ENCODE measurements at places on chromosomes 7 and 10.

GRCh38 chr10:60643874-60644273 lies 134.4 kb upstream of the CDK1 start:
- no peak for DNase-seq

- DNase-seq = no peak
Observed at GRCh38 chr10:18659819-18660535, 746 bp downstream of the ARL5B start.

DNA sequence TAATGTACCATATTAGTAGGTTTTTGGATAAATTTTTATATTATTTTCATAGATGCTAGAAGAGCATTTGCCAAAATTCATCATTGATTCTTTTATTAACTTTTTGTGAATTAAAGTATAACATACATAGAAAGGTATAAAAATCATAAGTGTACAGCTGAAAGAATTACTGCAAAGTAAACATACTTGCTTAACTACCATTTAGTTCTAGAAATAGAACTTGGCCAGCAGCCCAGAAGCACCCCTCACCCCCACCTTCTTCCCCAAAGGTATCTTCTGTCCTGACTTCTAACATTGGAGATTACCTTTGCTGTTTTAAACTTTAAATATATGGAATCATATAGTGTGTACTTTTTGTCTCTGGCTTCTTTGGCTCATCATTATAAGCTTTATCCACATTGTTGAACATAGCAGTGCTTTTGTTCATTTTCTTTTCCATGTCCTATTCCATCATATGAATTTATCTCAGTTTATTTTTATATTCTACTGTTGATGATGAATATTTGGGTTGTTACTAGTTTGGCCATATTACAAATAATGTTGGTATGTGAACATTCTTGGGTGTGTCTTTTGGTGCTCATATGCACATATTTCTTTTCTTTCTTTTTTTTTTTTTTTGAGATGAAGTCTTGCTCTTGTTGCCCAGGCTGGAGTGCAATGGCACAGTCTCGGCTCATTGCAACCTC lies 142.8 kb downstream of the ADK start:
- no peak for DNase-seq

DNA sequence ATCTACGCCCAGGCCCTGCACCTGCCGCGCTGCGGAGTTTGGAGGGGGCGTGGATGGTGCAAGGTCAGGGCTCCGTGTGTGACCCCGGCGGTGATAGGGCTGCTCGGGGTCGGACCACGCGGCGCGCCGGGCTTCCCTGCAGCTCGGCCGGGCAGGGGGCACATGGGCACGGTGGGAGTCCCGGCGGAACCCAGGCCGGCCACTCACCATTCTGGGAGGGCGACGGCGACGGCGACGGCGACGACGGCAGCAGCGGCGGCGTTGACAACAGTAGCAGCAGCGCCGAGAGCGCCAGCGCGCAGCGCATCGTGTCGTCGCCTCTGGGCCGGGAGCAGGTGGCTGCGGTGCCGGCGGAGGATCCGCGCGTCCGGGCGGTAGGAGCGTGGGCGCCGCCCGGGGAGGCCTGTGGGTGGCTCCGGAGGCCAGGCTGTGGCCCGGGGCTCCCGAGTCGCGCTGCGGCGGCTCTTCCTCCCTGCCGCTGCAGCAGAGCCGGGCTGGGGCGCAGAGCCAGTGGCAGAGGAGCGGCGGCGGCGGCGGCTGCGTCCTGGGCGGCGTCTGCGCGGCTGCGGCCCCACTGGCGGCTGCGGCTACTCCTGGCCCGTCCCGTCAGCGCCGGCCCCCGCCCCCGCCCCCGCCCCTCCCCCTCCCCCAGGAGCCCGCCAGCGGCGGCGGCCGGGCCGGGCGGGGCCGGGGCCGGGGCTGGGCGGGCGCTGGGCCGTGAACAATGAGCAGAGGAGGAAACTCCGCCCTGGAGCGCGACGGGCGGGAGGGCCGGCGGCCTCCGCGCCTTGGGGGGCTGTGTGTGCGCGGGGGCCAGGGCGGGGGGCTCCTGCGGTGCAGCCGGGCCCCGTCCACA lies at the start of gene PODXL:
Gene PODXL (minus strand): TSS at position 576 of the 856 bp plus-strand sequence. CDS start 269 bp downstream, at position 307.
- peak; percentile 17 for DNase-seq

All from stimulated activated CD8-positive, alpha-beta memory T cell treated with anti-CD3 and anti-CD28 coated beads, Interleukin-2, amount 100 ng/mL, for 48 hours (primary cell).